ENCODE measurements at places on chromosomes 7 and 10. TPM values are rescaled to one million over a fixed set of nuclear protein-coding genes. Genes with fewer than 3 reads are reported as not detected.

GRCh38 chr10:5502061-5502521 is 2.7 kb upstream of the CALML5 start:
- no peak overlapping the region for H3K27ac ChIP-seq
- H3K27me3 ChIP-seq = peaks cover 30% of the 10 kb centered on the region
- H3K36me3 ChIP-seq = no peaks in the 10 kb centered on the region

DNA sequence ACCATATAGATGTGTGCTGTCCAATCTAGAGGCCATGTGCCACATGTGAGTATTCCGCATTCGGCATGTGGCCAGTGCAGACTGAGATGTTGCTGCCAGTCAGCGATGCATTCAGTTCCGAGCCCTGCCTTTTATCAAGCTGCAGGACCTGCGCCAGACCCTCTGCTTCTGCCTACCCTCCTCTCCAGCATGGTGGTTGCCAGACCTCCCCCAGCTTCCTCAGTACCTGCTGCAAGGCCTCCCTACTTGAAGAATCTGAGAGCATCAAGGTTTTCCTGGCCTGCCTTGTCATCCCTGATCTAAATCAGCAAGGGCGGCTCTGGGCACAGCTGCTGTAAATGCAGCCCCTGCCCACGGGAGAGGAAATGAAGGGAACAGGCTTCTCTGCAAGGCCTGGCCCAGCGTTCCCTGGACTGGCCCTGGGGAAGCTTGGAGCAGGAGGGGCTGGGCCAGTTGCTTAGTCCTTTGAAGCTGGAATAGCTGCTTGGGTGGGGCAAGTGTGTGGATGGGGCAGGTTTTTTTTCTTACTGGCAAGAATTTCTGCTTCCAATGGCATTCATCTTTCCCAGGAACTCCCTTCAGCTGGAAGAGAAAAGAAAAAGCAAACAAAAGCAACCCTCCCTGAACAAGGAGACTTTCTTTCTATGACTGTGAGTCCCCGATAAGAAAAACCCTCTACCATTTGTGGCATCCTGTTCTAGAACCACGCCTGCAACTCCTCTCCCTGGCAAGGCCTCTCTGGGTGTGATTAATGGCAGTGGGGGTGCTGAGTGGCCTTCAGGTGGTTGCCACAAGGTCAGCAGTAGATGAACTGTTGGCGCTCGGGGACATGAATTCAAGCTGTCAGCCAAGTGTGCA is 93.0 kb downstream of the NHLRC2 start:
- H3K36me3 ChIP-seq = no peaks in the 10 kb centered on the region
- no peak overlapping the region for H3K4me3 ChIP-seq
- H3K27me3 ChIP-seq = peaks cover 3% of the 10 kb centered on the region

DNA sequence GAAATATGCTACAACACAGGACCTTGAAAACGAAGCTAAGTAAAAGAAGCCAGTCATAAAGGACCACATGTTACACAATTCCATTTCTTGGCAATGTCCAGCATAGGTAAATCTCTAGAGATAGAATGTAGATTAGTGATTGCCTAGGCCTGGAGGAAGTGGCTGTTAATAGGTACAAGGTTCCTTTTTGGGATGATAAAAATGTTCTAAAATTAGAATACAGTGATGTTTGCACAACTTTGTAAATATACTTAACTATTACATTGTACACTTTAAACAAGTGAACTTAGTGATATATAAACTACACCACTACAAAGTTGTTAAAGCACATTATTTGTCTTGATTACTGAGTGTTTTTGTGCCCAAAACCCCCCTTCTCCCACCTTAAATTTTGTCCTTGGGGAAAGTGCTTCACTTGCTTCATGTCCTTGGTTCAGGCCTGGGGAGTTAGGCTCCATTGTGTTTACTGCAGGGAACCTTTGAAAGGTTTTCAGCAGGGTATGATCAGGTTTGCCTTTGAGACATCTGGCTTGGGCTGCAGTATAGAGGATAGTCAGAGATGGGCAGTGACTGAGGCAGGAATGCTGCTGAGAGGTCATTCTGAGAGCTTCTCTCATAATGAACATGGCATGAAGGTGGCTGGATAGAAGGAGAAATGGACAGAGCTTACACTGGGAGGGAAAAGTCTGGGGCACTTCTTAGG is 1052.6 kb downstream of the REEP3 start:
- no peaks in the 10 kb centered on the region for H3K27me3 ChIP-seq
- no peaks in the 10 kb centered on the region for H3K4me1 ChIP-seq
- H3K27ac ChIP-seq = no peak overlapping the region
- H3K36me3 ChIP-seq = no peaks in the 10 kb centered on the region
- no peak overlapping the region for H3K4me3 ChIP-seq

Gene EPO
- total RNA-seq = not detected

Gene GPR26
- not detected for total RNA-seq

- peaks cover 22% of the 10 kb centered on the region for H3K36me3 ChIP-seq
- peak overlapping the region; percentile 87 for H3K4me3 ChIP-seq
- H3K27ac ChIP-seq = peak overlapping the region; percentile 94
- H3K27me3 ChIP-seq = no peaks in the 10 kb centered on the region
These were observed 1.0 kb upstream of the ZNF800 start for GRCh38 chr7:127393368-127394058.

Gene OIT3
- total RNA-seq = not detected

- DNase-seq = peak; percentile 35
- H3K4me1 ChIP-seq = no peaks in the 10 kb centered on the region
- H3K27me3 ChIP-seq = no peaks in the 10 kb centered on the region
- H3K36me3 ChIP-seq = no peaks in the 10 kb centered on the region
- no peak overlapping the region for H3K4me3 ChIP-seq
These were observed 97.2 kb downstream of the COBL start for GRCh38 chr7:51219261-51219988.

DNA sequence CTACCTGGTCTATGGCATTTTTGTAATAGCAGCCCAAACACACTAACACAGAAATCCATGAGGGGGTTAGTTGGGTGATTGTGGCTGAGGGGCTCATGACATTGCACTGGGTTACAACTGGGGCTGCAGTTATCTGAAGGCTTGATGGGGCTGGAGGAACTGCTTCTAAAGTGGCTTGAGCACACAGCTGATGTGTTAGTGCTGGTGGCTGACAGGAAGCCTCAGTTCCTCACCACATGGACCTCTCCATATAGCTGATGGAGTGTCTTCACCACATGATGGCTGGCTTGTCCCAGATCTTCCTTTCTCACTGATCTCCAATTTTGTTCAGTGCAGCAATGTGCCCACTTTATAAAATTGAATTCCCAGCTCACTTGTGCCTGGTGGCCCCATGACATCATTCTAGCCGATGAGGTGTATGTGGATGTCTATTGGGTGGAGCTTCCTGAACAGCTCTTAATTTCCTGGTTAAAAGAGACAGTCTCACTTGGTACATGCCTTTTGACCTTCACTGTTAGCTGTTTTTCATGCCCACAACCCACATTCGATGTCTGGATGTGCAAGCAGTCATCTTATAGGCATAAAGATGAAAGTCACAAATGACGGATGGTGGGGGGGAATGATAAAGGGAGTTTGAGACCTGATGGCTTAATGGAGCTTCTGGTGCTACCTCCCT is 166.9 kb upstream of the BMPER start:
- no peaks in the 10 kb centered on the region for H3K4me1 ChIP-seq
- no peak overlapping the region for H3K27ac ChIP-seq
- DNase-seq = no peak
- H3K36me3 ChIP-seq = no peaks in the 10 kb centered on the region
- no peak overlapping the region for H3K4me3 ChIP-seq
- no peaks in the 10 kb centered on the region for H3K27me3 ChIP-seq

DNA sequence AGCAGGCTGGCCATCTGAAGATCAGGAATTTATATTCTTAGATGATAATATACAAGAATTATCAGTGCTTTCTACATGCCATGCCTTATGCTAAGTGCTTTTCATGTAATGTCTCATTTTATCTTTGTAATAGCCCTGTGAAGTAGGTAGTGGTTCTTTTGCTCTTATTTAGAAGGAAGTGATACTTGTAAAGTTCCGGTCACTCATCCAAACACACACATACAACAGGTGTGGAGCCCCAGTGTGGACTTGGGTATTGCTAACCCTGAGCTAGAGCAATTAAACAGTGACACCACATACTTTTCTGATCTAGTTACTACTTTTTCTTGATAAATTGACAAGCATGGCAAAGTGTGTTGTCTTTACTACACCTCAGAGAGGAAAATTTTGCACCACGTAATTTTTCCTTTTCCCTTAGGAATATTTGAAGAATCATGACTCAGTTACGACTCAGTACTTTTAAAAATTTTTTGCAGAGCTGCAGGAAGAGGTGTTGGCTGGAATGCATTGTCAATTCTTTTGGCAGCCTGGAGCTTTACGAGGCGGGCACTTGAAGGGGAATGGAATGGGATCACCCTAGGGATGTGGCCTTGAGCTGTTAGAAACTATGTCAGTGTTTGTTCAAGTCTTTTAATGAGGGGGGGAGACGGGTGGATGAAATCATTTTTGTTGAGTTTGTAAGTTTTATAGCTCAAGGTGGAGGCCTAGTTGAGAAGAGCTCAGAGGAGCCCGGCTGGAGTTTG is 212.5 kb upstream of the CELF2 start:
- no peak for DNase-seq
- no peak overlapping the region for H3K4me3 ChIP-seq
- H3K36me3 ChIP-seq = no peaks in the 10 kb centered on the region
- no peak overlapping the region for H3K27ac ChIP-seq

DNA sequence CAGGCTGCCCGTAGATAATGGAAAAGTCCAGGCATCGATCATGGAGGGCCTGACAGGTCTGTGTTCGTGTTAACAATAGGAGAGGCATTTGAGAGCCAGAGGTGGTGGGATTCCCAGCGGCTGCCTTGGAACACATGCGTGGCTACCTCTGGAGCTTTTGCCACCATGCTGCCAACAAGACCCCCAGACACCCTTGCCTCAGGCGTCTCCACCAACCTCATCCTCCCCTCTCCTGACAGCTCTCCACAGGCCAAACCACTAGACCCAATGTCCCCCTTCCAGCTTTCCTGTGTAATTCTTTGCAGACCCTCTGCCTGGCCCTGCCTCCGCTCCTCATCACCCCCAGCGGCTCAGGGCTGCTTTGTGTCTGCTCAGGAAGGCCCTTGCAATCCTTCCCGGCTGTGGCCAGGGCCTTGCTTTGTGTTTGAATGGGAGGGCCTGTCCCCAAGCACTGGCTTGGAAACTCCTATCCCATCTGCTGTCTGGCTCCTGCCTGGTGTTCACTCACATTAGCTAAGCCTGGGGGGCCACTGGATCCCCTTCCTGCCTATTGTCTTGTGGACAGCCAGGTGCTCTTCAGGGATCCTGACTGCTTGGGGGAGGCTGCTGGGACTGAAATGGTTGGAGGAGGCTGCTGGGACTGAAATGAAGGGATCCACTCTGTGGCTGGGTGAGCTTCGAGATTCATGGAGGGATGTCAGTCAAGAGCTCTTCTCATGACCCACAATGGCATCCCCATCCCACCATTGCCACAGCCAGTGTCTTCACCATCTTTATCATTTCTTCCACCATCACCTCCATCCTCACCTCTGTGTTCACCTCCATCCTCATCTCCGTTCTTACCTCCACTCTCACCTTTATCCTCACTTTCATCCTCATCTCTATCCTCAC is 60.8 kb upstream of the ELN start:
- peak; percentile 33 for DNase-seq
- H3K27ac ChIP-seq = no peak overlapping the region
- H3K4me3 ChIP-seq = no peak overlapping the region
- peaks cover 2% of the 10 kb centered on the region for H3K36me3 ChIP-seq

DNA sequence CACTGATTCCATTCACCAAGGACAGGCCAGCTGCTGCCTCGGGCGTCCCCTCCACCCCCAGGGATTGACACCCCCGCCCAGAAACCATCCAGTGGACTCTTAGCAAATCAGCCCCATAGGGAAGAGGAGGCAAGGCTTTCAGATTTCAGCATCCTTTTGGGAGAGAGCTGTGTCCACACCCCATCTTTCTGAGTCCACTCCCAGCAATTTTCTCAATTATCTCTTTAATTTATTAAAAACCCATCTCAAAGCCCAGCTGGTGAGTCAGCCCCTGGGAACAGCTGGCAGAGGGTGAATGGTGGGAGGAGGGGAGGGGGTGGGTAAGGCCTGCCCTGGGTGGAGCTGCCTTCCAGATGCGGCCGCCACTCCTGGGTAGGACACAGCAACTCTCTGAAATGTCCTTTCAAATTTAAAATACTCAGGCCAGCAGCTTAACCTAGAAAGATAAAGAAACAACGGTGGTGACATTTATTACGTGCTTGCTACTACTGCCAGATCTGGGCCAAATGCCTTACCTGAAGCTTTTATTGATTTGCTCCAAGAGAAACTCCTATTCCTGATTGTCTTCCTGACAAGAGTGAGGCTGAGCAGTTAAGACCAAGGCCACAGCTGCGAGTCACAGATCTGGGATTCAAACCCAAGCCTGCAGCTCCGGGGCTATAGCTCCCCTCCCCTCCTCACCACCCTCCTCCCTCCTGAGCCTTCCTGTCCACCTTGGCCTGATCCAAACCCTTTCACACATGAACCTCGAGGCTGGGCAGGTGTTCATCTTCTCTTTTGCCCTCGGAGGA is 120.4 kb downstream of the RGS10 start:
- no peak overlapping the region for H3K4me3 ChIP-seq
- H3K27ac ChIP-seq = no peak overlapping the region
- H3K4me1 ChIP-seq = no peaks in the 10 kb centered on the region
- no peaks in the 10 kb centered on the region for H3K27me3 ChIP-seq
- no peak for DNase-seq
- H3K36me3 ChIP-seq = peaks cover 5% of the 10 kb centered on the region

Gene ELFN1
- total RNA-seq = not detected

Gene CALCR
- total RNA-seq = not detected

DNA sequence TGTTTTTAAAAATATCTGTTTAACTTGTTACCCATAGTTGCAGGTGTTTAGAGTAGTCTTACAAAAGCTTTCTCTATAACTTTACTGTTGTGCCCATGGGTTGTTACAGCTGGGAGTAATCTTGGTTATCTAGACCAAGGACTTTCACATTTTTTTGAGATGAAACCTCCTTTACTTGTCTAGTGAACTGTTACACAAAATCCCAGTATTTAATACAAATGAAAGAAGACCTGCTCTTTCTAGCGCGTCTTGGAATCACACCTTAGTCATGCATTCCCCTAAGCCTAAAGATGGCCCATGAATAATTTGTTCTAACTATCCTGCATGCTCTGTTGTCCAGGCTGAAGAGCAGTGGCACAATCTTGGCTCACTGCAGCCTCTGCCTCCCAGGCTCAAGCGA is 38.0 kb downstream of the CSGALNACT2 start:
- no peak overlapping the region for H3K4me3 ChIP-seq
- H3K36me3 ChIP-seq = peaks cover 77% of the 10 kb centered on the region
- no peak for DNase-seq
- no peaks in the 10 kb centered on the region for H3K27me3 ChIP-seq
- peaks cover 22% of the 10 kb centered on the region for H3K4me1 ChIP-seq

Gene ENKUR
- total RNA-seq = not detected

DNA sequence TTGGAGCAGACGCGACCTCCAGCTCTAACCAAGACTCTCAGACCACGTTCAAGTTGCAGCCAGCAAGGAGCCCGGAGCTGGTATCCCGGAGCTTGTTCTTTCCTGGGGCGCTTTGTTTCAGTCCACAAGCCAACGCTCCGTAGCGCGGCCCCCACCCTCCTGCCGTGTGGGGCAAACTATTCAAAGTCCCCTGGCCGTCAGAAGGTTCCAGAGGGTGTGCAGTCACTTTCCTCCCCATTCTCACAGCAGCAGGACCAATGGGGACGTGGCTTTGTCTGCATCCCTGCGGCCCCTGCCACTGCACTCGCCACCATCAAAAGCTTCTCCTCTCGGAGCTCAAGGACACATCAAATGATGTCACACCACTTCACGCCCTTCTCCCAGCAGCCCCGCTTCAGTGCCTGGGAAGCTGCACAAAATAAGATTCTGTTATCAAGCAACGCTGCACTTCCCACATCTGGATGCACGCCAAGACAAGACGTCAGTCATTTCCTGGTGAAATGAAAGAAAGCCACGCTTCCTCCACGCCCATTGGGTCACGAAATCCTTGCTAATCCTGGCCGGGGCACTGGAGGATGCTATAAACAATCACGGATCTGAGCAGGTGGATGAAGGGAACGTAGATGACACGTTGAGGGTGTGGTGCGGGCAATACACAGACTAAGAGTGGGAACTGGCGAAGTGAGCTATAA is 348.2 kb downstream of the PTPRN2 start:
- H3K27ac ChIP-seq = no peak overlapping the region
- no peaks in the 10 kb centered on the region for H3K4me1 ChIP-seq
- H3K27me3 ChIP-seq = no peaks in the 10 kb centered on the region
